ENCODE measurements at places on chromosomes 4 and X.

DNA sequence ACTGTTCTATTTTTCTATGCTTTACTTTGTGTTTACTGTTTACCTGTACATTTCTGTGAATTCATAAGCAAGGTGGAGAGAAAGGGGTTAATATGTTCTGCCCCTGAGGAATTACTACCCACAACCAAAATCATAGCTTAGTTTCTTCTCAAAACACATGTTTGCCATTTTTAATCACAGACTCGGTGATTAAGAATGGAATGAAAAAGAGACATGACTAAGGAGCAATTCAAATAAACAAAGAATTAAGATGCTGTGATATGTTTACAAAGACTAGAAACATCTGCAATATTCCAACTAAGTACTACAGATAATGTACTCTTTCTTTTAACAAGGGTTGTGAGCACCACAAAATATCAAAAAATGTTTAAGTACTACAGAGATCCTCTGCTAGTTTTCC, 11.7 kb upstream of the FAT4 start:
- no peak for DNase-seq

DNA sequence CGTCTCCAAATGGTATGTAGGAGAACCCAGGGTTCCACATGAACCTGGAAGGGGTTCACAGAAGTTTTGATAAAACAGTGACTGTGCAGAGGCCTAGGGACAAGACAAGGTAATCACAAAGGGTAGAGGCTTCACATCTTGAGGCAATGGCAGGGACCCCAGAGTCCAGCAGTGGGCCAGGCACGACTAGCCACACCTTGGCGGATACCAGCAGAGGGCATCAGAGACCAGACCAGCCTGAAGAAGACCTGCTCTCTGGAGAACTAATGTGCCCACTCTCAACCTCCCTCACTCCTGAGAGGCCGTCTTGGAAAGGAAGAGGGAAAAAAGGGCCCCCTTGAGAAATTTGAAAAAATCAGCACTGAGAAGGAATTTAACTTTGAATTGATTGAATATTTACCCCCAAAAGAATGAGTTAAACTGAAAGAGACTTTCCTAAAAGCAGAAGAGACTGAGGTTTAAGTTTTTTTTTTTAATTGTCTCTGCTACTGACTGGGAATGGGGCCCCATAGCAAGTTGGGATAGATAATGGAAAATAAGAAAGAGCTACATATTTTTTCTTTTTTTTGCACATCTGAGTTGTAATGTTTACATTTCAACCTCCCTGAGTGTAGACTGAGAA, 243.8 kb upstream of the JADE1 start:
- peak; percentile 64 for DNase-seq

DNA sequence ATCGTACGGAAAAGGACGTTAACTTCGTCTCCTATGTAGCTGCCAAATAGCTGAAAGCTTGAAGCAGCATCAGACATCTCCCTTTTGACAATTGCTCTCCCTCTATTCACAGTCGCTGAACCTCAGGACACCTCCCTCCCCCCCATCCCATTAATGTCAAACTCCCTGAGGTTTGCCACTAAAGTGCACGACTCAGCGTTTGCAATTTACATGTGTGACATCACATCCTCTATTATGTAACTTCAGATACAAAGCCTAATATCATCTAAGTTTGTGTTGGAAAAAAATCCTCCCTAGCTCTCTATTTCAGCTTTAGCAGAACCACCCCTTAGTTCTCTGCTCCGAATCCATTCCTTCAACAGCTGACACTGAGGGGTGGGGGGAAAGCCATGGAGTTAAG, 5.5 kb upstream of the NR3C2 start:
- peak; percentile 77 for DNase-seq

- no peak for DNase-seq
Observed at GRCh38 chr4:7600247-7600646, 165.5 kb upstream of the PSAPL1 start.

GRCh38 chrX:22392133-22392948, 119.6 kb downstream of the CBLL2 start:
- DNase-seq, result peak; percentile 10

DNA sequence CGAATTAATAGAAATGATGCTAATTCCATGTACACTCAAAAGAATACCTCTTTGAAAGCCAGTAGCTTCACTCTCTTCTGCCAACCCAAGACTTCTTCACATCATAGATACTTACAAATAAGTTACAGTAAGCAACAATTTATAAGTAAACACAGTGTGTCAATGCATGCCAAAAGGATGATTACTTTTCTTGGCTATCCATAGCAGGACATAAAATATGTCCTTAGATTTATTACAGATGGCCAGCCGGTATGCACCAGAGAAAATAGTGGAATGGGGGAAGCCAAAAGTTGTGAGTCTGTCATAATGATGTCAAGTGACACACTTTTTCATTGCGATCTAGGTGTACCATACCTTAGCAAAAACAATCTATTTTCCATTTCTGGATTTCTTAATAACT, 631 bp upstream of the BMX start:
- DNase-seq, result peak; percentile 31

DNA sequence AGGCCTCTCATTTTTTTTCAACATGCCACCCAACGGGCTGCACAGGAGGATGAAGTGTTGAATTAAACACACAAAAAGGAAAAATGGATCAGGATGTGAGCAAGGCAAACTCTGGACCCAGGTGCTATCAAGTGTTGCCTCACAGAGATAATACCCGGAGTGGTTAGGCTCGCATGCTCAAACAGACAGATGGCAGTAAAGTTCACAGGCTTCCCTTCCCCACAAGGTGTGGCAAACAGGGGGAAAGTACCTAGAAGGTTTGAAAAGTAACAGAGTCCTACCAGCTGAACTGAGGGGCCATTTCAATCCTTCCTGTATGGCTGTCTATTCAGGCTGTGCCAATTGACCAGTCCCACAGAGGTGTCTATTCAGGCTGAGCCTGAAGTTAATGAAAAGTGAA, 123.9 kb upstream of the GC start:
- no peak for DNase-seq

GRCh38 chr4:76435528-76436319, 695 bp downstream of the SHROOM3 start:
- peak; percentile 33 for DNase-seq

DNA sequence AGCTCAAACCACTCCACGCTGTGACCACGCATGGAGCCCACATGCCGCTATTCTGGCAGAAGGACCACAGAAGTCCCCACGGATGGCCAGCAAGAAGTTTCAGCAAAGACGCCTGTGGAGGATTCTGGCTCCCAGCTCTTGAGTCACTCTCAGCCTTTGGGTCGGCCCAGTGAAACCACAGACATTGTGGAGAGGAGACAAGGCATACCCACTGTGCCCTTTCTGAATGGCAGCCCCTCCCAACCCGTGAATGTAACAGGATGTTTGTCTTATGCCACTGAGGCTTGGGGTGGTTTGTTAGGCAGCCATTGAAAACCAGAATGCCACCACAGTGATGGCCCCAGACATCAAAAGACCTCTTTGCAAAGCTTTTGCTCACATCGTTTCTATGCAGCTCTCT, 42.7 kb downstream of the ABLIM2 start:
- no peak for DNase-seq

DNA sequence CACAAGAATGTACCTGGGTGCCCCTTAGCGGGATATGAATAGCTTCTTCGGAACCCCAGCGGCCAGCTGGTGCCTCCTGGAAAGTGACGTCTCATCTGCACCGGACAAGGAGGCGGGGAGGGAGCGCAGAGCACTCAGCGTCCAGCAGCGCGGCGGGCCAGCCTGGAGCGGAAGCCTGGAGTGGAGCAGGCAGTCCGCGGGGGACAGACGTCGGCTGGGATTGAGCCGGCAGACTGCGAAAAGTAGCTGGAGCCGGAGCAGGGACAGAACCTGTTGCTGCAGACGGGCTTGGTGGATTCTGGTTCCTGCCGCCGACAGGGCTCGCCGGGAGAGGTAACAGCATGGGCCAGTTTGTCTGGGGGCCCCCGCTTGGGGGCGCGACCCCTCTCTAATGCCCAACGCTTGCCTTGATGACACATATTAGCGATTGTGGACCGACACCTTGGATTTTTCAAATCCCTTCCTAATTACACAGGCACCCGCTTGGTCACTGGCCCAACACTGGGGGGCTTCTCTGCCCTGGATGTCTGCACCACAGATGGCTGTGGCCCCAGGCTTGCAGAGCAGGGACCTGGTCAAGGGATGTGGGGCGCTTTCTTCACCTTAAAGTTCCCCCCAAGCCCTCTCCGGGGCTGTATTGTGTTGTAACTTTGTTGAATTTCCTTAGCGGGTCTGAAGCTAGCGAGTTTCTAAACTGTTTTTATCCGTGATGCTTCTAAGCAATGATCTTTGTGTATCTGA, at the start of gene NPFFR2:
TSS of gene NPFFR2 (plus strand) at position 133 of the 741 bp plus-strand sequence. CDS start 96,592 bp downstream, outside the sequence.
- peak; percentile 35 for DNase-seq

DNA sequence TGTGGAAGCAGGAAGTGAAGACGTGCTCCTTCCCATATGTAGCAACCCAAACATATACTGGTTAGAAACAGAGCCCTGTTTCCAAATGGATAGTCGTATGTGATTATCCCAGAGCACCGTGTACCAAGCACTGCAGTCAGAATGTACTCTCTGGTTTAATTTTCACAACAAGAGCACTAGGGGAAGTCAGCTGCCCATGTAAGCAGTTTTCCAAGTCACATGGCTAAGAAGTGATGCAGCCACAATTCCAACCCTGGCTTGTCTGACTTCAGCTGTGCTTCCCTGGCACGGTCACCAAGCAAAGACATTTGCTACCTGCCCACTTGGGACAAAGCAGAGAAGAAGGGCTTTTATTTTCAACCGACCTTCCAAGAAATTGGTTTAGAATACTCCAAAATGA, 28.2 kb upstream of the CEP135 start:
- peak; percentile 12 for DNase-seq

- DNase-seq, result no peak
Observed at GRCh38 chrX:139905051-139905450, 27.8 kb downstream of the ATP11C start.

DNA sequence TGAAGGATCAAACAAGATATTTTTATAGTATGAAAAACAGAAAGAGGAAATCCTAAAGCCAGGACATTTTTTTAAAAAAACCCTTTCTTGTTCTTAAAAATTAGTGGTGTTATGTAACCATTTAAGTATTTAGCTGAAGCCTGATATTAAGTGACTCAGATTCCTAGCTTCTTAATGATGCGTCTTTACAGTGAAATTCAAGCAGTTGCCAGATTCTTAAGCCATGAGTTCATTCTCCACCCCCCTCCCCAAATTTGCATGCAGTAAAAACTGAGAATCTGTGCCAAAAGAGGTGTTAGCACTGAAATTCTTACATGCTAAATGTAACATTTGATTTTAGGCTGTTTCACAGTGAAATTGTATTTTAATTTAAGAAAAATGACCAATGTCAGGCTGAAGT, 180.8 kb downstream of the RAPGEF2 start:
- DNase-seq, result peak; percentile 46

- DNase-seq, result peak; percentile 29
Observed at GRCh38 chr4:86261636-86262035, 98.2 kb downstream of the MAPK10 start.

- peak; percentile 7 for DNase-seq
Observed at GRCh38 chr4:5773271-5773555, 62.2 kb downstream of the EVC start.

DNA sequence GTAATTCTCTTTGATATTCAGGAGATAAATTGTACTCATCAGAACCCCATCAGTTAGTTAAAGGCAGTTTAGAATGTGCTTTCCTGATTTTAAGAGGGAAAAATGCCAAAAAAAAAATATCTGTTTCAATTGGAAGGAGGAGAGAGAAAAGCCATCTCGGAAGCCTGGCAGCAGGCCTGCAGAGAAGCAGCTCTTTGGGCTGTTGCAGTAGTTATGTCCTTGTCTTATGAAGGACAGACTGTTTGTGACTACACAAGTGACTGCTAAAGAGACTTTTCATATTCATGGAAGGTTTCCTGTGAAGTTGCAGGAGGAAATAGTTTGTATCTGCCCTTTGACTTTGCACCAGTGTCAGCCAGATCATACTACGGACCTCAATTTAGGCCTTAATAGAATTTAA, 88.8 kb downstream of the DCLK2 start:
- DNase-seq, result no peak

- peak; percentile 29 for DNase-seq
Observed at GRCh38 chrX:77404419-77404818, 42.8 kb upstream of the FGF16 start.

GRCh38 chr4:5757536-5757935, 46.5 kb downstream of the EVC start:
- DNase-seq, result no peak

GRCh38 chrX:148940411-148940996, 440.1 kb downstream of the AFF2 start:
- DNase-seq, result no peak

GRCh38 chr4:33116871-33117270, 2396.7 kb downstream of the PCDH7 start:
- no peak for DNase-seq

GRCh38 chr4:177010418-177010817, 217.7 kb upstream of the VEGFC start:
- DNase-seq, result no peak

DNA sequence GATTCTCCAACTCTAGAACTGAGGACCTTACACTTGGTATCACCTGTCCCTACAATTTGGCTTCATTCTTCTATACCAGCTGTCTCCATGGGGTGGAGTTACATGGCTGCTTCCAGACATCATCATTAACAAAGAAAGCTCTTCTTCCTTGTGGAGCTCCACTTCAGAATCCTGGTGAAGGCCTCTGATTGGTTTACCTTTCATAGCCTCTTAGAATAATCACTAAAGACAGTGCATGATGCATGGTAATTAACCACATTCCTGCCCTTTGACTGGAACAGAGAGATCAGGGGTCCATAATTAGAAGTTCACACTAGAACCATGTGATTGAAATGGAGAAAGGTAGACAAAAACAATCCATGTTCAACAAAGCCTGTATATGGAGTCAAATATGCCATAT, 112.6 kb upstream of the ZNF827 start:
- DNase-seq, result no peak

- no peak for DNase-seq
Observed at GRCh38 chrX:72498782-72499181, 73.9 kb downstream of the HDAC8 start.

- no peak for DNase-seq
Observed at GRCh38 chr4:11640584-11640983, 211.9 kb upstream of the HS3ST1 start.

GRCh38 chr4:6880691-6881090, 28.9 kb upstream of the TBC1D14 start:
- DNase-seq, result no peak

DNA sequence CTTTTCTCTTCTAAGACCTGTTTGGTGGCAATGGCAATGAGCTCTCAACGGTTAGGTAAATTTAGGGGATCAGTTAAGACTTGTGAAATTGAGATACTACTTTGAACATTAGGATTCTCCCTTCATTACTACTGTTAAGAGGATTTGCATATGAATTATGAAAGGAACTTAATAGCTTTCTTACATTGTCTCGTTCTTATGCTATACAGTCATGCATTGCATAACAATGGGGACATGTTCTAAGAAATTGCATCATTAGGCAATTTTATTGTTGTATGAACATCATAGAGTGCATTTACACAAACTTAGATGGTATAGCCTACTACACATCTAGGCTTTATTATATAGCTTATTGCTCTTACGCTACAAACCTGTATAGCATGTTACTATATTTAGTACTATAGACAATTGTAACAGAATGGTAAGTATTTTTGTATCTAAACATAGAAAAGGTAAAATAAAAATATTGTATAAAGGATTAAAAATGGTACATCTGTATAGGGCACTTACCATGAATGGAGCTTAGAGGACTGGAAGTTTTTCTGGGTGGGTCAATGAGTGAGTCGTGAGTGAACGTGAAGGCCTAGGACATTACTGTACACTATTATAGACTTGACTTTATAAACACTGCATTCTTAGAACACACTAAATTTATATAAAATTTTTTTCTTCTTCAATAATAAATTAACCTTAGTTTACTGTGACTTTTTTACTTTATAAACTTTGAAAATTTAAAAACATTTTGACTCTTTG, 62.5 kb downstream of the PAQR3 start:
- no peak for DNase-seq

GRCh38 chr4:8316251-8316771, 46.8 kb downstream of the HTRA3 start:
- DNase-seq, result no peak

Measured in tongue (tissue), 3 donors.